ENCODE measurements at places on chromosomes 16 and 17. TPM values are rescaled to one million over a fixed set of nuclear protein-coding genes. Genes with fewer than 3 reads are reported as not detected.
A peak's percentile ranks its signal among the peaks of the same experiment; 100 is the strongest.

- DNase-seq, result no peak
Observed at GRCh38 chr17:41360296-41360995, 9.2 kb downstream of the KRT33B start.

DNA sequence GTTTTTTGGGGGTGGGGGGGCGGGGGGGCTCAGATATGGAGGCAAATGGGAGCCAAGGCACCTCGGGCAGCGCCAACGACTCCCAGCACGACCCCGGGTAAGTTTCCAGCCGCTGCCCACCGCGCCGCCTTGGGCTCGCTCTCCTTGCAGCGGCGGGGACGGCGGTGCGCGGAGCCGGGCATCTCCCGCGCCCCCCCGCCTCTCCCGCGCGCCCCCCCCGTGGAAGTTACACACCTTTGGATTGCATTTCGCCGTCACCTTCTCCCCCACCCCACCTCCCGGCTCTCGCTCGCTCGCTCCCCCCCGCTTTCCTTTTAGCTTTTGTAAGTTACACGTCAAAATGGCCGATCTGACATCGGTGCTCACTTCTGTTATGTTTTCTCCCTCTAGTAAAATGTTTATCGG lies 387 bp downstream of the MSI2 start:
- no peak for DNase-seq

GRCh38 chr17:82018152-82018988 lies 4.3 kb downstream of the CENPX start:
- DNase-seq, result no peak

GRCh38 chr17:33686171-33686570 lies 393.1 kb upstream of the ASIC2 start:
- DNase-seq, result peak; percentile 19

- no peak for DNase-seq
Observed at GRCh38 chr17:80861418-80861815, 130.2 kb upstream of the CHMP6 start.

- no peak for DNase-seq
Observed at GRCh38 chr17:6160911-6161855, 91.0 kb downstream of the WSCD1 start.

DNA sequence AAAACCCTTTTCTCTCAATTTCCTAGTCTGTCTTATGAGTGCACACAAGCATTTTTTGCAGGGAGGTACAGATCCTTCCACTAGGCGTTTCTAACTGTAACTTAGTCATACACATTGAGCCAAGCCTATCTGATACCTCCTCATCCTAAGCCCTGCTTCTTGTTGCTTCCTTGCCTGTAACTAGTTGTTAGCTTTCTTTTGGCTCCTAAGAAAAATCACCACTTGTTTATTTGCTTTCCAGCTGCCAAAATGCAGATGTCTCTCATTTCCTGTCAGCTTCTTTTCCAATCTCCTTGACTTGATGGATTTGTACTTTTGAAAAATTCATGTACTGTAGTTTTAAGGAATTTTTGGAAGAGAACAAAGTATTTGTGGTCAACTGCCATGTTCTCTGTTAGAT lies 73.7 kb downstream of the TNRC6C start:
- no peak for DNase-seq

DNA sequence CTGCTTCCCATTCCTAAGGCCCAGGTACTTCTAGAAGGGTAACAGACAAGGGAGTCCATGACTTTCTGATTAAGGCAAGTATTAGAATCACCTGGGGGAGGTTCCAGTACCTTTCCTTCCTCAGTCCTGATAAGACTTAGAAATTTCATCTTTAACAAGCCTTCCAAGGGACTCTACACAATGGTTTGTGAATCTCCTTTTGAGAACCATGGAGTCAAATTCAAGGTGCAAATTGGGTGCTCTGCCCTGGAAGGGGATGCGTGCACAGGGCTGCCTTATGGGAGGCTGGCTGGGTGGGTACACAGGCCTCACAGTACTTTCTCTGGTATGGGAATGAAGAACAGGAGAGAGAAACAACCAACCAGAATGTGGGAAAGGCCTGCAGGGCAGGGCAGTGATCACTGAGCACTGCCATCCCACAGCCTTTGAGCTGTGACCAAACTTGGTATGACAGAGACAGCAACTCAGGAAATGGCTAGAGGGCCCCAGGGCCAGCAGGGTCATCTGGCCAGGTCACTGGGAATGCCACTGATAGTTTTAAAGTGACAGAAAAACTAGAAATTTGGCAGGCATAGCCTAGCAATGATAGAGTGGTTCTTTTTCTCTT lies 3.6 kb upstream of the TMIGD1 start:
- DNase-seq, result no peak

DNA sequence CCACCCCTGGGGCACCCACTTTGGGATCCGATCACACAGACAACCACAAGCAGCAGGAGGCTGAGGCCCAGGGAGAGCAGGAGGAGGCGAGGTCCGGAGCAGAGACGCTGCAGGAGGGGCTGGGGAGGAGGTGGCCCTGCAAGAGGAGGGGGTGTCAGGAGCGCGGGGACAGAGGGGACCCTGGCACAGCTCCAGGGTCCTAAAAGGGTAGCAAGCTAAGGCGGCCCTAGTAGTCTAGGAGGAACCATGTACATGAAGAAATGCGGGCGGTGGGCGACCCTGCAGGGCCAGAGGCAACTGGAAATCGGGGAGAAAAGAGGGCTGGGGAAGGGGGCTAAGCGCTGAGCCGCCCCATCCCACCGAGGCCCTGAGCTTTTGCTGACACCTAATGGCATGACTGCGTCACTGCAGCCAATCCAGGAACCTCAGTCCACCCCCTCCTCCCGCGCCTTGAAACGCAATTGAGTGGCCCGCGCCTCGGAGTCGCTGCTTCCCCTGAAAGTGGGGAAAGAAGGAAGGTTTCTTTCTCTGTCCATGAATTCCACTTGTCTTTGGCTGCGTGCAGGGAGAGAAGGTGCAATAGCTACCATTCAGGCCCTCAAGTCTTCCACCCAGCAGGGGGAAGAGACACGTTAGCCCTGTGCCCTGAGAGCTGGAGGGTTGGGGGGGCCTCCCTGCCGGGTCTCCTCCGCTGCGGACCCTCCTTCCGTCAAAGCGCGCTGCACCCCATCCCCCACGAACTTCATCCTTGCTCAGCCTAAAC lies 1.8 kb downstream of the ASGR1 start:
- peak; percentile 90 for DNase-seq

DNA sequence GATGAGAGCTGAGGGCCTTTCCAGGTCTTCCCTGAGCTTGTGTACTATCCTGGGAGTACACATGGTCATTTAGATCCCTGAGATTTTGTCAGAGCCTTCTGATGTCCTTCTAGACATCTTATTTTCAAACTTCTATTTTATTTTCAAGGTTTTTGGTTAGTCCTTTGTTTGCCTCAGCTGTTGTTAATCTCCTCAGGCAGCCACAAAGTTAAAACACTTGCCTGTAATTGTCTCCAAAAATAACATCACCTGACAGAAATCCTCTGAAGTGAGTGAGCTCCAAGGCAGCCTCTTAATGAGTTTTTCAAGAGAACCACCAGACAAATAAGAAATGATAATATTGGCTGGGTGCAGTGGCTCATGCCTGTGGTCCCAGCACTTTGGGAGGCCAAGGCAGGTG lies 43.8 kb upstream of the CPHXL start:
- no peak for DNase-seq

DNA sequence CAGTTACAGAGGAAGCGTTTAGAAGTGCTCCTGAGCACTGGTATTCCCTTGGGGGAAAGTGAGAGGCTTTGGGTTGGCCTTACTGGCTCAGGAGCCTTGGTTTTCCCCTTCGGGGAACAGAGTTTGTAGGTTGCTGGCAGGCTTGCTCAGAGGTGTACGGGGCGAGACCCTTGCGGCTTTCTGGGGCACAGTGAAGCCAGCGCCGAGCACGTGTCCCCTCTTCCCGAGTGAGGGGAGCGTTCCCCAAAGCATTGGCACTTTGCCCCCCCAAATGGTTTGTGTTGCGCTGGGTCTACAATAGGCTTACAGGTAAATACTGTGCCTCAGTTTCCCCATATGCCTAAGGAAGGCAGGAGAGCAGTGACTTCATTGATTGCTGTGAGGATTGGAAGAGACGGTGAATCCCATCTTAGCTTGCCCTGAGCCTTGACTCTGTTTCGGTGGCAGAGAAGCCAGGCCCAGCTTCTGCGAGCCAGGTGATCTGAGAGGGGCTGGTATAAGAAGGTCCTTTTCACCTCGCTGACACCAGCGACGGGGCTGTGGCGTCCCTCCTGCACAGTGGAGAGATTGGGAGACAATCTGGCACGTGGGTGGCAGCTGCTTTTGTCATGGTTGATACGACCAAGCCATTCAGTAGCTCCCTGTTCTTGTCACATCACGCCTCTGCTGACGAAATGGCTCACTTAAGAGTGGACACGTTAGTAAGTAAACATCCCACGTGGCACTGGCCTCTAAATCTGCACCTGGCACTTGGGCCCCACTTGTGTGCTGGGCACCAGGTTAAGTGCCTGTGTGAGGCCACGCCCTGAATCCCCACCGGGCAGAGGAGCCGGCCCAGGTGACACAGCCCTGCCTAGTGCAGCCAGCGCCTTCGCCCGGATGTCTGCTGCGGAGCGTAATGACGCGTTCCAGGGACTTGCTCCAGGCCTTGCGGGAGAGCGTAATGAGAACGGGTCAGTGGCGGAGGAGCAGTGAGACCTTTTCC lies 55.0 kb downstream of the MEAK7 start:
- DNase-seq, result no peak

DNA sequence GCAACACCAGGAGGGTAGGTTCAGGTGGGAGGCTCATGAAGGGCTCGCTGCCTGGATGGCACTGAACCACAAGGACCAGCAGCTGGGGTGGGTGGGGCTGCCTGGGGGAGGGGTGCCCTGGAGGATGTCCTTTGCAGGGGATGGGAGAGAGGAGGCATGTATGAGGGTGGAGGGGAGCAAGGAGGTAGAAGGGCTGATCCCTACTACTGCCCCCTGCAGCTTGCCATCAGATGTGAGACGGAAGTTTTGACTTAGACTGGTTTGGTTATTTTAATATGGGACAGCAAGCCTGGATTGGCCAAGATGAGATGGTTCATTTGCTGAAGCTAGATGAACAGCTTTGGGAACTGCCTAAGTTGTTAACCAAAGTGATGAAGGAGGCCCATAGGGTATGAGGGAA lies 115.9 kb downstream of the SEC14L1 start:
- DNase-seq, result no peak

GRCh38 chr17:27282054-27282551 lies 11.8 kb upstream of the WSB1 start:
- DNase-seq, result no peak

The ZSCAN32 gene
- total RNA-seq, result 22.6 TPM
